Fibroblast of skin of right quadriceps (primary cell): ENCODE measurements at places on chromosomes 2 and 18.

DNA sequence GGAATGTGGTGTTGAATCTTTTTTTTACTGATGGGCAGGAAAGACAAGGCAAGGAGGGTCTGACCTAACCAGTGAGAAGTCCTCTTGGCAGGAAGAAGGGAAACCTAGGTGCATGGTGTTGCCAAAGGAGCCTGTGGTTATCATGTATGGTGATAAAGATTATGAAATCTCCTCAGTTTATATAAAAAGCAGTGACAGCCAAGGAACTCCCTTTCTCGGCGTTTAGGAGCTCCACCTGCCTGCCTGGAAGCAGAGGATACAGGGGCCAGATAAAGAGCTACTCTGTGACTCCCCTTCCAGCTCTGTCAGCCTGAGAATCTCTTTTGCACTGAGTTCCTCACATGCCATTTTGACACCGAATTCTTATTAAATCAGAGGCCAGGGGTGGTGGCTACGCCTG lies 26.1 kb downstream of the COLEC12 start:
- no peak for DNase-seq

DNA sequence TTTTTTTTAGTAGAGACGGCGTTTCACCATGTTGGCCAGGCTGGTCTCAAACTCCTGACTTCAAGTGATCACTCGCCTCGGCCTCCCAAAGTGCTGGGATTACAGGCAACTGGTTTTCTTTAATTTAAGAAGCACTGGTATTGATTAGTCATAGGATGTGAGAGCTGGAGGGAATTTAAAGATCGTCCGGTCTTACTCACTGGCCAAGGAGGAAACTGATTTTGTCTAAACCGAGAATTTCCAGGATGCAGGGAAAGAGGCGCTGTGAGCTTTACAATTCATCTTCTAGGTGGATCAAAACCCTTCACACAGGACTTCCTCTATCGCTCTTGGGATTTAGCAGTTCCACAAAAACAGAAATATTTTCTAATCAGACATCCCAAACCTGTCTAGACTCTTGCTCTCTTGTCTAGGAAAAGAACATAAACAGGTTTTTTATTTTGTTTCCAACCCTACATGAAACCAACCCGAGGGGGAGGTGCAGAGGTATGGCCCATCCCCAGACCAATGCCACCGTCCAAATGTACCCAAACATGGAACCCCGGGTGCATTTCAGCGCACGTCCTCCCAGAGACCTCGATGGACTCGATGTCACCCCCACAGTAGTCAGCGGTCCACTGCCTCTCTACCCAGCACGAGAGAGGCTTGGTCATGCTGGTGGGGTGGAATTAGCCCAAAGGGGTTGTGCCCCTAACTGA lies 12.5 kb upstream of the TUBB6 start:
- DNase-seq = peak; percentile 81

DNA sequence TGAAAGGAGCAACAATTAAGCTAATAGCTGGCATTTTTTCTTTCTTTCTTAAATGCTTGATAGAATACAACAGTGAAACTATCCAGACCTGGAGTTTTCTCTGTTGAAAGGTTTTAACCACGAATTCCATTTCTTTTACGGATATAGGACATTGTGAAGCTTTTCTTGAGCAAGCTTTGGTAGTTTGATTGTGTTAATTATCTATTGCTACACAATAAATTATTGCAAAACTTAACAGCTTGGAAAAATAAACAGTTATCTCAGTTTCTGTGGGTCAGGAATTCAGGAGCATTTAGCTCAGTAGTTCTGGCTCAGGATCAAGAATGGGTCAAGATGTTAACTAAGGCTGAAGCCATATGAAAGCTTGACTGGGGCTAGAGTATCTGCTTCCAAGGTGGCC lies 11.7 kb downstream of the PHOSPHO2 start:
- peak; percentile 86 for DNase-seq

DNA sequence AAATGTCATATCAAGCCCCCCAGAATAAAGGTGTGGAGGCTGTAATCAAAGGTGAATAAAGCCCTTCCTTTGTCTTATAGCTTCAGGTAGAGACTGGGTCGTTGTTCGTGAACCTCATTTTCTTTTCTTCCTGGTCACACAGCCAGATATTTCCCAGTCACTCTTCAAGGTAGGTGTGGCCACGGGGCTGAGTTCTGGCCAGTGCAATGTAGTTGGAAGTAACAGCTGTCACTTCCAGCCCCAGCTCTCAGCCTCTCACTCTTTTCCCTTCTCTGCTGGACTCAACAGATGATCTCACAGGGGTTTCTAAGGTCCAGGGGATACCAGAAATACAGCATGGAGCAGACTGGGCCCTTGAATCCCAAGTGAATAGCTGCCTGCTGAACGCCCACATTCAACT lies 15.8 kb upstream of the TRPM8 start:
- no peak for DNase-seq

DNA sequence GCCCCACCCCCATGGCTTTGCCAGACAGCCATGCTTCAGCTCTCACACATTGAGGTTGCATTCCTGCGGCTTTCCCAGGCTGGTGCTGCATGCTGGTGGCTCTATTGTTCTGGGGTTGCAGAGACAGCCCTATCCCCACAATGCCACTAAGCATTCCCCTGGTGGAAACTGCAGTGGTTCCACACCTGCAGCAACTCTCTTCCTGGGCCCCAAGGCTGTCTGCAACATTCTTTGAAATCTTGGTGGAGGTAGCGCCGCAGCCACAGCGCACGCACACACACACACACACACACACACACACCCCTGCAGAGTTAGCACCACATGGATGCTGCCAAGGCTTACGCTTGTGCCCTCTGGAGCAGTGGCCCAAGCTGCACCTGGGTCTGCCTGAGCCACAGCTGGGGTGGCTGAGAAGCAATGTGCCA lies 21.4 kb downstream of the SFXN5 start:
- DNase-seq = peak; percentile 34

GRCh38 chr2:61419129-61419528 lies 51.8 kb downstream of the USP34 start:
- DNase-seq = no peak

DNA sequence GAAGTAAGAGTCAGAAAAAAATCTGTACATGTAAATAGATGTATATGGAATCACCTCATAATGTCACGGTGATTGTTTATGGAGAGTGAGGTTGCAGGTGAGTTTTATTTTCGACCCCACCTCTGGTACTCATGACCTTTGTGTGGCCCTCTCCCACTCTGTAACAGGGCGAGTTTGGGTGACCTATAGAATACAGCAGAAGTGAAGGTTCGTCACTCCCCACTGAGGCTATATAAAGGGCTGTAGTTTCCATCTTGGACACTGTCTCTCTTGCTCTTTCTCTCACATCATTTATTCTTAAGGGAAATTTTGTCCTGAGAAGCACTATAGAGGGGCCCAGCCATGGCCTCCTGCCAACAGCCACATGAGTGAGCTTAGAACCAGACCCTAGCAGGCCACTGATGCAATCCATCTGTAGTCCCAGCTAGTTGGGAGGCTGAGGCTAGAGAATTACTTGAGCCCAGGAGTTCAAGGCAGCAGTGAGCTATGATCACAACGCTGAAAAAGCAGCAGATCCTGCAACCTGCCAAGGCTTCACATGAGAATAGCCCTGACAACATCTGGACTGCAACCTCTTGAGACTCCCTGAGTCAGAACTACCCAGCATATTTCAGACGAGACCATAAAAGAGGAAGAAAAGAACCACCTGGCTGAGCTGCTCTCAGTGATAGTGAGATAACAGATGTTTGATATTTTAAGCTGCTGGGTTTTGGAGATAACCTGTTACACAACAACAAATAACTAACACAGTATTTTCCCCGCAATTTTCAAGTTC lies 74.3 kb upstream of the SLC1A4 start:
- DNase-seq = peak; percentile 35

GRCh38 chr2:11009891-11010290 lies 98.2 kb downstream of the KCNF1 start:
- DNase-seq = no peak

DNA sequence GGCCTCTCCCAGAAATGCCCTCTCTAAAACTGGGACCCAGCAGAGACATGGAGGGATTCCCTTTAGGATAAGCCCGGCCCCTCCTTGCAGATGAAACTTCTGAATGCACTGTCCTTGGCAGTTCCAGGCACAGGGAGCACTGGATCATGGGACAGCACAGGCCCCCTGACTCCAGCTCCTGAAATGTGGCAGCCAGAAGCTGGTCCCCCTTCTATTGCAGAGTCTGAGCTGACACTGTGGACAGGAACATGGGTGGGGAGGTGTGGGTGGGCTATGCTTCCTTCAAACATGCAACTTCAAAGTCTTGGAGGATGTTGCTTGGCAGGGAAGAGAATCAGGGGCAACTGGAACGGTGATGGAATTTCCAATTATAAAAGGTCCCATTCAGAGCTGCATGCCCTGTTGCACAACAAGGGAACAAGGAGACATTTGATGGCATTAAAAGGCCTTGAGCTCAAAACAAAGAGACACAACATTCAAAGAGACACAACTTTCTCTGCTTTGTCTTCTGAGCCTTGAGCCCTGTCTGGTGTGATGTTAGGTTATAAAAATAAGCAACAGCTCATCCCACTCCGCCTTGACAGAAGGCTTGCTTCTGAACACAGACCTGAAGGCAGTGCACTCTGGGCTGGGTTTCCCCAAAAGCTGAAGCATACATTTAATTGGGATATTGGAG lies 239.0 kb downstream of the OSR1 start:
- no peak for DNase-seq

- no peak for DNase-seq
Measured at GRCh38 chr2:64649013-64649484, 4.7 kb downstream of the SERTAD2 start.

DNA sequence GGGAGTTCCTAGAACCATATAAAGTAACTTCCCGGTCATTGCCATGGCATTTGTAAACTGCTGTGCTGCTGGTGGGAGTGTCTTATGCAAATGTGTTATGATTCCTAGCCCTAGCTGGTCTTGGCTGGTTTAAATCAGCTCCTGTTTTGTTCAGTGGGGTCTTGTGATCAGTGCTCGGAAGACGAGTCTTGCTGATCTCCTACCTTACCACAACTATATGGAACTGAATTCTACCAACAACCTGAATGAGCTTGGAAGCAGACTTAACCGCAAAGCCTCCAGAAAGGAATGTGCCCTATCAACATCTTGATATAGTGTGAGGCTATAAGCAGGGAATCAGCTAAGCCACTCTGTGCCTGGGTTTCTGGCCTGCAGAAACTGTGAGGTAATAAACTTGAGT lies 33.5 kb downstream of the POLE4 start:
- peak; percentile 84 for DNase-seq

- peak; percentile 32 for DNase-seq
Measured at GRCh38 chr2:43114210-43114609, 112.2 kb downstream of the ZFP36L2 start.

DNA sequence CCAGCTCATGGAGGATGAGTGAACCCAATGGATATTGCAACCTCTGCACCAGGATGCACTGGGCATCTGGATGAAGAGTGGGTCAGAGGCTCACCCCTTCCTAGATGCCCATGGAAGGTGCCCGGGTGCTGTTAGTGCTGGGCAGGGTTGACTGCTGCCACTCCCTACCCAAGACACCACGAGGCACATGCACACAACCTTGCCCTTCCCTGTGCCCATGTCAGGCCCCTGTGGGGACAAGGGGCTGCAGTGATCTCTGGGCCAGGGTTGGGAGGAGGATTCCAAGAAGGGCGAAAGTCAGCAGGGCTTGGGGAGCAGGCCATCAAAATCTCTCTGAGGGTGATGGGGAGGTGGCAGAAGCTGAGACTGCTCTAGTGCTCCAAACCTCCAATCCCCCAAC lies 309.7 kb upstream of the ST6GAL2 start:
- no peak for DNase-seq

- peak; percentile 7 for DNase-seq
Measured at GRCh38 chr2:152452256-152452973, 117.4 kb downstream of the FMNL2 start.

GRCh38 chr2:200012401-200012800 lies 57.0 kb downstream of the MAIP1 start:
- no peak for DNase-seq

DNA sequence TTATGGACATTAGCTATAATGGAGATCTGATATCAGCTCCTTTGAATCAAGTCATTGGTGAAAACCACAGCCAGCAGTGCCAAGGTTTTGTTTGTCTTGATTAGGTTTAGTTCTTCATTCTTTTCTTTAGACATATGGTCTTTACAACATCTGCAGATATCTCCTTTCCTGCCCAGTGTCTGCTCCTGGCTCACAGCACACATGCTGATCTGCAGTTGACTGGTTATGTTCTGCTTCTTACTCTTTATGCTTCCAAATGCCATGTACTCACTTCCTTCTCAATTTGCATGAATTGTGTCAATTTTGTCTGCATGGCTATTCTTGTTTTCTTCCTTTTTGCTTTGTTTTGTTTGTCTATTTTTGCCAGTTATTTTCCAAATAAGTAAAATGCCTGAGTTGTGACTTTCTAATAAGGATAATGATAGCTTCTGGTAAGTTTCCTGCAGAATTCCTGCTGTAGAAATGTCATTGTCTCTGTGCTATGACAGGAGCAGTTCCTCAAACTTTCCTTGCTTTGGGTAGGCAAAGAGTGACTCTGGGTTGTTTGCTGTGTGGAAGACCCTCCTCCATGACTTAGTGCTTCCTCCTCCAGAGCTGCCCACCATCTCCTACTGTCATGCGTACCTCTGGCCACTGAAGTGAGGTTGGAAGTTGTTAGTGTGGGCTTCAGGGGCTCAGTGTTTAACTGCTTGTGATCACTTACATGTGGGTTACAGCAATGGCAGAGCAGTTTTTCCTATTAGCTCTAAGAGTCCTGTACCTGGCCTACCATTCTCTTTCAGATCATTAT lies 8.2 kb downstream of the ARHGAP25 start:
- DNase-seq = no peak

GRCh38 chr2:163319006-163319405 lies 416.8 kb downstream of the FIGN start:
- DNase-seq = peak; percentile 46

GRCh38 chr2:79994161-79994560 lies 310.4 kb downstream of the LRRTM1 start:
- DNase-seq = peak; percentile 28

DNA sequence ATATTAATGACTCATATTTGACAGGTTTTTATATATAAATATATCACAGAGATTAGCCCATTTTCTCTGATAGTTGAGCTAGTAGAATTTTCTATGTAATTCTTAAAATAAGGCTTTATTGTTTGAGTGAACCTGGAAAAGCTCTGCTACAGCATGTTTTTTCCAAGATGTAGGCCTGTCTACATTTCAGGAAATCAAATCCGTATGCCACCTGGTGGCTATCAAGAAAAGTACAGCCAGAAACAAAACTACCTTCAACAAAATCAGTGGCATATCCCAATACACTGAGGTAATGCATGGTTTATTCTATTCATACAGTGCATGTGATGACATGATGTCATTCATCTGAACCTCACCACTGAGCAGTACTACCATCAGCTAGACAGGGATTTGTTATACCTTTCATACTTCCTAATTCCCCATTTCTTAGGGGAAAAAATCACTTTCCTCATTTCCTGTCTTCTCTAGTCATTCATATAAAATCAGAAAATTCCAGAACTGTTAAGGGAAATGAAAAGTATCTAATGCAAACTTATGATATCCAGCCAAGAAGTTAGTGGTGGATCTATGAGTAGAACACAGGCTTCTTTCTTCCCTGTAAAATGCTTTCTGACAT lies 310.4 kb upstream of the SYT4 start:
- DNase-seq = peak; percentile 38

GRCh38 chr2:144067506-144067905 lies 452.4 kb downstream of the ZEB2 start:
- no peak for DNase-seq
